ENCODE measurements at places on chromosomes 1 and 21.

DNA sequence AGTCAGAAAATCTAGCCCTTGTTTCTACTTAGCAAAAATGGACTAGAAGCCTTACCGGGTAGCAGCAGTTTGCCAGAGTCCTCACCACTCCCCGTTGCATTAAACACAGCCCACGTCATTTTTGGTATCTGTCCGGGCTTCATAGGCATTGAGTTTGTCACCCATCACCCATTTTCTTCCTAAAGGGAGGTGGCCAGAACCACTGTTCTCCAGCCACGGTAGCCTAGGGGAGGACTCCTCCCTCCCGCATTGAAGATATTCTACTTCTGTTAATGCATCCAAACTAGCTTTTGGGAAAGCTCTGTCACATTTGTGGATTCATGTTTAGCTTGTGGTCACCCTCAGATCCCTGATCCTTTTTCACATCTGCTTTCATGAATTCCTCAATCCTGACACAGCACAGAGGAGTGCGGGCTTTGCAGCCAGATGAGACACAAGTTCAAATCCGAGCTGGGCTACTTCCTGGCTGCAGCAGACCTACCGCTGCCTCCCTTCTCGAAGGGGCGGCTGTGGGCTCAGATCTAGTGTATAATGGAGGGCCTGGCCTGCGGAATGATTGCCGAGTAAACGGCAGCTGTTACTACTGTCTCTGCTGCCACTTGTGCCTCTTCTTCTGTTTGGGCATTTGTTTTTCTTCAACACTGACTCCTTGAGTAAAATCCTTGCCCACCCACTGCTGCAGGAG is 63.2 kb upstream of the EFHD2 start:
- no peak for DNase-seq

DNA sequence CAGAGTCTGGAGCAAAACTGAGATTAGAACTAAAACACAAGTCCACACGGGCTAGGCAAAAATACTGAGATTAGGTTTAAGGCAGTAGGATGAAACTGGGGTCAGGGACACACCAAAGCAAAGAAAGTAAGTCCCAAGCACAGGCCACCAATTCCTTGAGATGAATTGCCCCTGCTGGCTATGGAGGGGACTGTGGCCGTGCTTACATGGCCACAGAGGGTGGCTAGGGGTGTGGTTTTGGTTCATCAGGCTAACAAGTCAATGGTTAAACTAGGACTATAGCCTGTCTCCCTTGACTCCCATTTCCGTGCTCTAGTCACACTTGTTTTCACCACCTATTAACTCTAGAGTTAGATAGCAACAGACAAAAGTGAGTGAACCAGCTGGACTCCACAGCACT is 394.8 kb downstream of the PBX1 start:
- DNase-seq: no peak

DNA sequence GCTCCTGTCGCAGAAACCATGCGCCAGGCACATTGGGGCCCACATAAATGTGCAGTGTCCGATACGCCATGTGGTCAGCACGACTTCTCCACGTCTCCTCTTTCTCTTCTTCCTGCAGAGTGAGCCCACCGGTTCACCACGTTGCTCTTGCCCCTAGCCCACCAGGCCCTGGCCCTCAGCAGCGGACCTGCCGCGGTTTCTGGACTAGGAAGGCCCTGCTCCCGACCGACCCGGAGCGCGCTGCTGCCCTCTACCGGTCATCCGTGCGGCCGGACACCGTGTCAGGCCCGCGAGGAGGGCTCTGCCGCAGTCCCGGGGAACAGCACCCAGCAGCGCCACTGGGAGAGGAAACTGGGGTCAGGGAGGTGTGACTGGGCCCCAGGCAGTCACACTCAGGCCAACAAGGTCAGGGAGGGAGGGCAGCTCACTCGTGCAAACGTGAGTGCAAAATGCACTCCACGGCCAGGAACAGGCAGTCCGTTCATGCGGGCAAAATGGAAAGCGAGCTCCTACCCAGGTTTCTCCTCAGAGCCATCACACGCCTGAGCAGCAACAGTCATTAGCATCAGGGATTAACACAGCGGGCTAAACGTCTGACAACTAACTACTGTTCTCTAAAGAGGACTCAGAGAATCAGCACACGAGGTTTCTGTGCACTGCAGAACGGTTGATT is 13.7 kb downstream of the TLR5 start:
- DNase-seq: peak; percentile 86

DNA sequence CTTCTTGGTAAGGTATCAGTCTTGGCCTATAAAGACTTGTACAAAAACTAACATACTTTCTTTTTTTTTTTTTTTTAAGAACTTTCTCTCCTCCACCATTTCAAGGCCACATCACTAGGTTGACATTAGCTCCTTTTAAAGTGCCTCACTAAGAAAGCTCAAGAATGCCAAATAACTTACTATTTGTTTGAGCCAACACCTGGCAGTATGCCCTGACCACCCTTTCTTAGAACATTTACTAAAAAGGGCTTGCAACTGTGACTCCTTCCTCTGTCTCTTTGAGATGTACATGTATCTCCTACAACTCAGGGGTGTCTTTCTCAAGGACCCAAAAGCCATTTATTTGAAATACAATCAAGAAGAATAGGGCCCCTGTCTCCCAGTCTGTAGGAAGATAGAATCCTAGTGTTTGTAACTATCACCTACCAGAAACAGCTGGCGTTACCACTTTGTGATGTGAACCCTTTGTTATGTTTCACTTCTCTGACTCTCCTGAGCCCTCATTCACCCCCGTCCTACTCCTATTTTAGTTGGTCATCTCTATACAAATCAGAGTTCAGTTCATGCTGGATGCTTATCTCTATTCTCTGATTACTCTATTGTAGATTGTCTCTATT is 12.2 kb upstream of the SAMD13 start:
- DNase-seq: no peak

- peak; percentile 49 for DNase-seq
These were observed 215.4 kb downstream of the ASTN1 start for GRCh38 chr1:176949033-176949662.

- no peak for DNase-seq
These were observed 45.3 kb downstream of the LRIG2 start for GRCh38 chr1:113118266-113118665.

- DNase-seq: peak; percentile 51
These were observed 17.7 kb downstream of the FAAH start for GRCh38 chr1:46411601-46412341.

DNA sequence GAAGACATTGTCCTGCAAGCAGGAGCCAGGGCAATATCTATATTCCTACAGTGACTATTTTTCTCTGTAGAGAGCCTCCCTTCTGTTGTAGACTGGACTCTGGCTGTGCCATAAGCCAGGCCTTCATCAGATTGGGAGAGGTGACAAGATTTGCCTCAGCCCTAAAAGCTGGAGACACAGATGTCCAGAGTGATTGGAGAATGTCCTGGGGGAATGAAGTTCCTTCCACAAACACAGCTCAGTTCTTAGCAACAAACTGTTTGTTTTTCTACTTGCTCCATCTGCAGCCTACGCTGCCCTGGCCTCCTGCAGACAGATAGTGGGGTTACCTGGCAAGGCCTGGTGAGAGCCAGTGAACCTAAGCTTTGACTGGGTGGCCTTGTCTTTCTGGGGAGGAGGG is 29.9 kb upstream of the SNX27 start:
- no peak for DNase-seq

DNA sequence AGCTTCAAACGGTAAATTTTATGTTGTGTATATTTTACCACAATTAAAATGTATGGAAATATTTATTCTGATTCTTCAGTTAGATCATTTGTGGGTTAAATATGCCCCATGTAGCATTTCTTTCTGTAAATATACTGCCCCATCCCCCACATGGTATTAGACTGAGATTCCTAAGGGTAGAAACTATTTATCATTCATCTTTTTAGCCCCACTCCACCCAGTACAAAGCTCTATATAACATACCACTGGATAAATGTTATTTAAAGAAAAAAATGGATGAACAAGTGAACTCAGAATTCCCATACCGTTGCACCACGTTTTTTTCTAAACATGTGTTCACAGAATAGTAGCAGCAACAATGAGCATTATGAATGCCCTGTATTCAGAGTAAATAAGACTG is 234.0 kb upstream of the IRF2BP2 start:
- no peak for DNase-seq

- peak; percentile 62 for DNase-seq
These were observed 2.6 kb downstream of the TAGLN2 start for GRCh38 chr1:159922511-159923202.

DNA sequence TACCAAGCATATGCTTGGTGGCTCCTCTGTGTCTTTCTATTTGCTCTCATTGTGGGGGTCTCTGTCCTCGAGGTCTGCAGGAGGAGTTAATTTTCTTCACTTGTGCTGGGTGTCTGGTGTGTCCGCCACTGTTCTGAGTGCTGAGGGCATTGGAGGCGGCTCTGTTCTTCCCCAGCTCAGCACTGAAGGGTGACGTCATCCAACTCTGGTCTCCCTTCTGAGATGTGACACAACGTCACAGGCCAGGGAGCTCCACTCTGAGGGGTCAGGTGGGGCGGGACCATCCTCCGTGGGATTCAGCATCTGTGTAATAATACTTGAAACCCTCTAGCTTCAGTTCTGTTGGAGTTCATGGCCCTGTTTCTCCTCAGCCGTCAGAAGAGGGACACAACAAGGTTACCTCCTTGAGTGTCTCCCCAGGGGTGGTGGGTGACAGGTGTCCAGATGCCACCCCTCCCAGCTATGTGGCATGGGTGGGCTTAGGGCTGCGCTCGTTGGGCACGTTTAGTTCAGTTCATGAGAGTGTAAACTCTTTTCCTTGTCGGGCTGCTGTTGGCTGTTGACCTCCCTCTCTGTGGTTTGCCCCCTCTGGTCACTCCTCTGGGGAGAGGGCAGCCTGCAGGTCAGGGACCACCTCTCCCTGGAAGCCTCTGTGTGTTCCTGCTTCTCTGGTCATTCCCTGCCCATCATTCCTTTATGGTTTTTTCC is 3.1 kb downstream of the IBA57 start:
- DNase-seq: no peak

- DNase-seq: peak; percentile 96
These were observed at the start of gene GSTM2 for GRCh38 chr1:109667452-109668122. GSTM2 (plus strand) TSS chr1:109668057; CDS start chr1:109668116, 59 bp downstream.

DNA sequence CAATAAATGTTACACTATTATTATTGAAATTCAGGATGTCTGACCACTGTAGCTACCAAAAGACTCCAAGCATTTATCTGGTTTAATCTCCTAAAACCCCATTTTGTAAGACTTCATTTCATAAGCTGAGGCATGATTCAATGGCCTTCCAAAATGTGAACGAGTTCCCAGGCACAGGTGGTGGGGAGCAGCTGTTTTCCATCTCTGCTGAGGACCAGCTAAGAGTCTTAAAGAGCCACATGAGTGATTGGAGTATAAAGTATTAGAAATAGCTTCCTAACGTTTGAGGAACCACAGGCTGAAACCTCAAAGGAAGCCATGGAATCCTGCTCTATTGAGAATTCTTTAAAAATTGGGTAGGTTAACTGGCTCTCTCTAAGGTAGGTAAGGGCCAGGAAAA is 44.9 kb downstream of the SEC16B start:
- DNase-seq: no peak

- peak; percentile 43 for DNase-seq
These were observed 23.1 kb upstream of the ERI3 start for GRCh38 chr1:44377925-44378784.

- peak; percentile 76 for DNase-seq
These were observed 858.7 kb downstream of the USP25 start for GRCh38 chr21:16588433-16588860.

GRCh38 chr1:150551051-150551783 is 2.0 kb downstream of the ADAMTSL4 start:
- no peak for DNase-seq

DNA sequence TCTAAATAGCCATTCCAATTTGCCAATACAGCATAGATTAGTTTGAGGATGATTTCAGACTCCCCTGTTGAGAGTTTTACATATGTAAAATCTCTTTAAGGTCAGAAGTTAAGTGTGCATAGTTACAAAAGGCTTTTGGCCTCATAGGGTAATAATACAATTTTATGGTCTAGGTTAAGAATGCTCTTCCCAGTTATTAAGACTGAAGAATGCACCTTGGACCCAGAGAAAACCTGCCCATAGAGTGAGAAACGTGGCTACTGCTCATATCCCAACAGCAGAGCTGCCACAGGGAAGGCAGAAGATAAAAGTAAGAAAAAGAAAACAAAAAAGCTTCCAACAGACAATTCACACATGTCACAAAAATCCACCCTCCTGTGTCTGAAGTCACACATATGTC is 255.9 kb downstream of the LMO4 start:
- DNase-seq: no peak

DNA sequence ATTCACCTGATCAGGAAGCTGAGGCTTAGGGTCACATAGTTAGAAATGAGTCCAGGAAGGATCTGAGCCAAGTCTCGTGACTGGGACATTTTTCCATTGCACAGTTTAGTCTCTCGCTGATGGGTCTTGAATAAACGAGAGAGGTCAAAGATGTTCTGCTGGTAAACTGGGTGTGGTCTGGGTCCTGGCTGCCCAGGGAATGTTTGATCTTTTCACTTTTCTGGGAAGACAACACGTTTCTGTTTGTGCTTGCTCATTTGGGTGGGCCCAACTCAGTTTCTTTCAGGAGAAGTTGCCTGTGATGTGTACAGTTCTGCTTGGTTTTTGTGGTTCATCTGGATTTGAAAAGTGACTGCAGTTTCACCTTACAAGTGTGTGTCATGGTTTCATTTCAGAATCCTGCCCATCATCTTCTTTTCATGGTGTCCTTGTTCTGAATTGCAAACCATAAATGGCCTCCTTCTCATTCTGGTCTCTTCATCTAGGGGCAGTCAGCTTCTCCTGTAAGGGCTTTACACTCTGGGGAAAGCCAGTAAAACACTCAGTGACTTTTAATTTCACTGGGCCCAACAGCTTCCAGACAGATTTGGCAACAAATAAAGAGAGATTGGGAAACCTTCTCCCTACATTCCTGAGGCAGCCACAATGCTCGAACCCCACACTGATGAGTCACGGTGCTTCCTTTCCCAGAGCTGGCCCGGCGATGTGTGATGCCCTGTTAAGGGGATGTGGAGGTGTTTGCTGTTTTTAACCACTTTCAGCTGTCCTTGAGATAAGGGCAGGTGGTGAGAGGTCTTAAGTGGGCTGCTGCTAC is 7.2 kb upstream of the TACSTD2 start:
- no peak for DNase-seq

- no peak for DNase-seq
These were observed 147.9 kb upstream of the POU3F1 start for GRCh38 chr1:38194472-38194871.

GRCh38 chr1:147266381-147266780 is 23.9 kb downstream of the CHD1L start:
- DNase-seq: no peak

DNA sequence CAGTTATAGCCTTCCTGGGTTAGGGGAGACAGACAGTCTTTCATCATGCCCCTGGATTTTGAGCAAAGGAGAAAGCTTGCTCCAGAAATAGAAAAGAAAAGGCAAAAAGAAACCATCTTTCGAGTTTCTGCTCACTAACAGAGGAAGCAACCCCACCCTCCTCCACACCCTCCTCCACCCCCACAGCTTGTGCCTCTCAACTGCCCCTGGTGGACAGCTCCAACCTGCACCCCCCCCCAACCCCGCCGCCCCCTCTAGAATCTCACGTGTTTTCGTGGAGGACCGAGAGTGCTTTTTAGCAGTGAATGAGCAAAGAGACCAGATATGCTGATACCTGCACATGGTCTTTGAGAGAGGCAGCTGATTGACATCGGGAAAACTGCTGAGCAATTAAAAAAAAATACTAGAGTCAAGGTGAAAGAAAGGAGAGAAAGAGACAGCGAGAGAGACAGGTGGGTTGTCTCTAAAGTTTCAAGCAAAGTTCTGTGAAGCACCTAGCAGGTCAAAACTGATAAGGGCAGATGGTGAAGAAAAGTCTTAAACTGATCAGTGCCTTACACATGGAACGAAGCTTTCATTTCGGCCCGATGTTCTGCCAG is 358.3 kb downstream of the KIF26B start:
- DNase-seq: peak; percentile 78
